ENCODE measurements at places on chromosomes 7 and 10.

- peak; percentile 64 for DNase-seq
Observed at GRCh38 chr7:128791121-128791971, at the start of gene CCDC136. TSS of gene CCDC136 (plus strand) at chr7:128791968. CDS start at chr7:128792412, 444 bp downstream.

- no peak for DNase-seq
Observed at GRCh38 chr7:69285854-69286253, 312.4 kb upstream of the AUTS2 start.

- DNase-seq: no peak
Observed at GRCh38 chr10:101228966-101229265, 347 bp downstream of the LBX1 start.

DNA sequence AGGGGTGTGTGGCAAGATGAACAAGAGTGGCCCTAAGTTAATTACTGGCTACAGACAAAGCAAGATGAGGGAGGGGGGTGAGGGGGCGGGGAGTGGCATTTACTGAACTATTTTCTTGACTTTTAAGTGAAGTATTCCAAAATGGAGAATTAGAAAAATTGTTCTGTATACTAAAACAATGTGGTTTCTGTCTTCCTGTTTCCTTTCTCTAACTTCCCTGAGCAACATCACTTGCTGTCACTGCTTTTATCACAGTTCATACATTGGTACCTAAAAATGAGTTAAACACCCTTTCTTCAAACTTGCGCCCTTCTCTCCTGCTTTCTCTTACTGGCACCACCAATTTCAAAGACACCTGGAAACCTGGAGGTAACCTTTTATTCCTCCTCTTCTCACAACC, 21.6 kb downstream of the PDZD8 start:
- DNase-seq: no peak

DNA sequence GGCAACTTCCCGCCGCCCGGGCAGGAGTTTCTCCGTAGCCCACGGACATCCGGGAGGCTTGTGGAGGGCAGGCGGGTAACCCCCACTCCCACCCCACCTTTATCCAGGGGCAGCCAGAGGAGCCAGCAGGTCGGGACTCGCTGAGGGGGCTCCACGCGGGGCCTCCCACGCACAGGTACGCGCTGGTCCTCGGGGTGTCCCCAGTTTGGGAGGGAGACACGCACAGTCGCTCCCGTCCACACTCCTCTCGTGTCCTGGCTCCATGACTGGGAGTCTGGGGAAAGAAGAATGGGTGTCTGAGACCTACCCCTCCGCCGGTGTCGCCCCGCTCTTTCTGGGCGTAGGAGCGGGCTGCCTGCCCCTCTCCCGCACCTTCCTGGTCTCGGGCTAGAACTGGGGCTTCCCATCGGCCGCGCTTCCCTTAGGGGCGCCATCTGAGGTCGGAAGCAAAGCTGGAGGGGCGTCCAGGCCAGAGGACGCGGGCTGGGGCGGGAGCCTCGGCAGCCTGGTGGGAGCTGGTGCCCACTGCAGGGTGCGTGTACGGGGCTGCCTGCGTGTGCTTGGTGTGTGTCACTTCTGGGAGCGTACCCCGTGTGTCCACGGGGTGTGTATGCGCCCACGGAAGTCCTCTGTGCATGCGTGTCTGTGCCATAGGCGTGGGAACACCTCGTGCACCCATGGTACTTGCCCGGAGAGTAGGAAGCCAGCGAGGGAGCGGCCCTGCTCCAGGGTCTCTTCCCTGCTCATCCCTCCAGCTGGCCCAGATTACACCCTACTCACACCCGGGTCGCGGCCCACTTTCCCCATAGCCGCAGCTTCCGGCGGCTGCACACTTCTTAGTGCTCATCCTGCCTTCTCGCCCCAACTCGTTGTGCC, 73.0 kb upstream of the LEP start:
- DNase-seq: no peak

- no peak for DNase-seq
Observed at GRCh38 chr7:66167773-66168387, 37.3 kb upstream of the TPST1 start.

- no peak for DNase-seq
Observed at GRCh38 chr10:95784279-95784913, 28.4 kb downstream of the ENTPD1 start.

- DNase-seq: no peak
Observed at GRCh38 chr7:138116141-138116540, 39.9 kb downstream of the AKR1D1 start.

GRCh38 chr10:7471720-7472367, 61.0 kb upstream of the SFMBT2 start:
- DNase-seq: no peak

DNA sequence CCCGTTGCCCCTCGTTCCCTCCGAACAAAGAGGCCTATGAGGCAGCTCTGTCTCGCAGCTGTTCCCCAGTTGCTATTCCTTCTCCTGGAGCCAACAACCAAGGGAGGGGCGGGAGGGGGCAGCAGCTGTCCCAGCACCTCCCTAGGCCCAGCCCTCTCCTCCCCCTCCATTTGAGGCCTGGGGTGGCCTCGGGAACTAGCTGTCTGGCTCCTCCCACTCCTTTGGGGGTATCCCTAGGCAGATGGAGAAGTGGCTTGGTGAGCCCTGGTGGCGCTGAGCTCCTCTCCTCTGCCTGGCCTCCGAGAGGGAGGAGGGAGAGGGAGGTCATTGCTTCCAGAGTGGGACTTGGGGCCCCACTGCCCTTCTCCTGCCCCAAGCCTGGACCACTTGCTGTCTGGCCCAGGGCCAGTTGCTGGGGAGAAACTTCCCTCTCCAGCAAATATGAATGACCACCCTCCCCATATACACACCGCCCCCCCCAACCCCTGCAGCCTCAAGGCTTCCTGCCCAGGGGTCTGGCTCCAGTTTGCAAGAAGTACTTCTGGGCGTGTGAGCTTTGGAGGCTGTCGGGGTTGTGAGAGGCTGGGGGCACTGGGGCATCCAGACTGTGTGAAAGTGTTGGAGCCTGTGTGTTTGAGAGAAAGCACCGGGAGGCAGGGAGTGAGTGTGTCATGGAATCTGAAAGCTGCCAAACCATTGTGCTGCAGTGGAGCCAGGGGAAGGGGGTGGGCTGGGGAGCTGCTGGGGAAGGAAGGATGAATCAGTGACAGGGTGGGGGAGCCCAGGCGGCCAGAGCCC, 3.1 kb downstream of the FLNC start:
- DNase-seq: no peak

GRCh38 chr7:37488163-37488764, 39.6 kb upstream of the ELMO1 start:
- DNase-seq: no peak

DNA sequence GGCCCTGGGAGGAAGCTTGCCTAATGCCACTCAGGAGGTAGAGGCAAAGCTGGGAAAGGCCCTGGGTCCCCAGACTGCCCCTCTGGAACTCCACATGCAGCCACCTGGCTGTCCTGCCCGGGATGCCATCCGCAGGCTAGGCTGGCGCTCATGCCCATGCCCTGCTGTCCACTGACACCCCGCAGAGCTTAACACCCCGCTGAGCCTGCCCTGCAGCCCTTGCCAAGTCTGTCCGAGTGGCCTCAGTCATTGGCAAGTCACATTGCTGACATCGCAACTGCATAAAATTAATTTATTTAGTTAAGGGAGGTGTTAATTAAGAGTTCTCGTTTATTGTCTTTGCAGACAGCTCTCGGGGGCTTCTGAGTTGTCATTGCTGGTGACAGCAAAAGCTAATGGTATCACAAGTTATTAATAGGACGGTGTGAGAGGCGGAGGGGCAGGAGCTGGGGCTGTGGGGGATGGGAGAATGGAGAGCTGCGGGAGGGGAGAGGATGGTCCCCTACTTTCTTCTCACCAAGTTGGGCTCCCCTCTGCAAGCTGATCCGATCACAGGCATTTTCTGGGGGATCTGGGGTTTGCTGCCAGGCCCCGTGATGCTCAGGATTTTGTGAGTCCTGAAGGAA, 55.6 kb upstream of the PCBD1 start:
- no peak for DNase-seq

GRCh38 chr10:13758312-13758711, 171.5 kb downstream of the PRPF18 start:
- no peak for DNase-seq

- no peak for DNase-seq
Observed at GRCh38 chr10:31051703-31052102, 20.0 kb upstream of the ZNF438 start.

DNA sequence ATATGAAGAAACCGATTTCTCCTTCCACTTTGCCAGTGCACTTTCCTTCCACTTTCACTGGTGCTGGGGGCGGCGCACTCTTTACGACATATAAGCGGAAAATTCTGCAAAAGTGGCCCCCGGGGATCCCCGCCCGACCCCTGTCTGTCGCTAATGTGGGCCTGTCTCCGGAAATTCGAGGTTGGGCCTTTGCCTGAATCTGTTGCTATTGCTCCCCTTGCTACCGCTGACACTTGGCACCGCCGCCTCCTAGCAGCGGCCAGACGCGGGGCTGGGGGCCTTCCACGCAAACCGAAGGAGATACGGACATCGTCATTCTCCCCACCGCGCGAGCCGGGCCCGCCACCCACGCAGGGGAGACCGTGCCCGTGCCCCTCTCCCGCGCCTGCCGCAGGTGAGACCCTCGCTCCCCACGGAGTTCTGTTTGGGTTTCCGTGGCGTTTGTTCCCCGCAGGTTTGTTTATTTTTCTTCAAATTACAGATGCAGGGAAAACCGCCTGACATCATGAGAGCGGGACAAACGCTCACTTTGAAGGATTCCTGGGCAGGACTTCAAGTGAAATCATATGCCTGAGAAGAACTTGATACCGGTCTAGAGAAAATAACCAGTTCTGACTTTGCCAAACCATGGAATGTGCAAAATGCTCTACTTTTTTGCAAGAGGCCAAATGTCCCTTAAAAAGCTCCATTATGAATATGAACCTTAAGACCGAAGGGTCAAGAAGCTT, 5.0 kb downstream of the TWIST1 start:
- DNase-seq: no peak

- DNase-seq: peak; percentile 54
Observed at GRCh38 chr10:72274730-72275350, 1.1 kb downstream of the DDIT4 start.

GRCh38 chr10:91357497-91357896, 52.6 kb upstream of the HECTD2 start:
- no peak for DNase-seq

GRCh38 chr10:128092454-128092853, 33.8 kb downstream of the MKI67 start:
- DNase-seq: no peak

GRCh38 chr7:124856299-124856888, 73.2 kb downstream of the POT1 start:
- DNase-seq: no peak

GRCh38 chr7:25802057-25802456, 349.9 kb upstream of the NFE2L3 start:
- no peak for DNase-seq

- DNase-seq: no peak
Observed at GRCh38 chr7:72032934-72033333, 379.2 kb downstream of the CALN1 start.

- no peak for DNase-seq
Observed at GRCh38 chr10:78623578-78624215, 445.1 kb upstream of the ZMIZ1 start.

DNA sequence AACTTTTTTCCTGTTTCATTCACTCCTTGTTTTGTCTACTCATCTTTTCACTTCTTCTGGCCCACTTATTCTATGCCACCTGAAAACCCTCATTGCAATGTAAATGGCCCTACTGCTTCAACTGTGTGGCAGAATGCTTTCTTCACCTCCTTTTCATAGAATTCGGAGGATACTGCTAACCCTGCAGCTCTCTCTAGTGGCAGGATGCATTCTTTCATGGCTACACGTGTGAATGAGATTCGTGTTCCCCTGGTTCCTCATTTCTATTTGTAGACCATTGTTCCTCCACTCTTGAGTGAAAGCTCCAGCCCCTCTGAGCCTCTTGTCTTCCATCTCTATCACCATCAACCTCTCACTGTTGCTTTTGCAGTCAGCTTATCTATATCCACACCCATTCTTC, 20.9 kb upstream of the CYP26C1 start:
- DNase-seq: no peak

DNA sequence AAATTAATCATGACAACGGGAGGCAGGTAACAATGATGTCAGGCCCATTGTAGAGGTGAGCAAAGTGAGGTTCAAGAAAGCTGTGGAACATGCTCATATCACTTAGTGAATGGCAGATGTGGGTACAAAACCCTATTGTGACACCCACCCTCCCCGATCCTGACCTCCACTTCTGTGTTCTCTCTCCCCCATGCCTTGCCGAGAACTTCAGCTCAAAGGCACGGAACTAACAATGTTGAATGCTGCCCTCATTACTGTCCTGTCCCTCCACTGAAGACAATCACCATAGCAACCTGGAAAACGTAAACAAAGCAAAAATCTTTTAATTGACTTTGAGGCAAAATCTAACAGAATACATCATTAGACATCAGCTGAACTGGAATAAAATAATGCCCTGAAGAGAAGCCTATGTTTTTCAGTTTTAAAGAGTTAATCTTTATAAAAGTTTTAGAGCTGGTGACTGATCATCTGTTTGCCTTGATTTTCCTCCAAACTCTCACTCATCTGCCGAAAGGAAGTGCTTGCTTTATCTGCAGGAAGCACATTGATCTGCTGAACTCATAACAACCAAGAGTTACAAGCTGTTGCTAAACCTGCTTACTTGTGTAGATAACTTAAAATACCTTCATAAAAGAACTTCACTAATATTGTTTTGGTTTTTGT, 133.6 kb downstream of the CUBN start:
- DNase-seq: no peak

- no peak for DNase-seq
Observed at GRCh38 chr10:80324086-80324485, 32.5 kb downstream of the DYDC1 start.

GRCh38 chr7:92641921-92642511, 51.8 kb upstream of the FAM133B start:
- peak; percentile 24 for DNase-seq

DNA sequence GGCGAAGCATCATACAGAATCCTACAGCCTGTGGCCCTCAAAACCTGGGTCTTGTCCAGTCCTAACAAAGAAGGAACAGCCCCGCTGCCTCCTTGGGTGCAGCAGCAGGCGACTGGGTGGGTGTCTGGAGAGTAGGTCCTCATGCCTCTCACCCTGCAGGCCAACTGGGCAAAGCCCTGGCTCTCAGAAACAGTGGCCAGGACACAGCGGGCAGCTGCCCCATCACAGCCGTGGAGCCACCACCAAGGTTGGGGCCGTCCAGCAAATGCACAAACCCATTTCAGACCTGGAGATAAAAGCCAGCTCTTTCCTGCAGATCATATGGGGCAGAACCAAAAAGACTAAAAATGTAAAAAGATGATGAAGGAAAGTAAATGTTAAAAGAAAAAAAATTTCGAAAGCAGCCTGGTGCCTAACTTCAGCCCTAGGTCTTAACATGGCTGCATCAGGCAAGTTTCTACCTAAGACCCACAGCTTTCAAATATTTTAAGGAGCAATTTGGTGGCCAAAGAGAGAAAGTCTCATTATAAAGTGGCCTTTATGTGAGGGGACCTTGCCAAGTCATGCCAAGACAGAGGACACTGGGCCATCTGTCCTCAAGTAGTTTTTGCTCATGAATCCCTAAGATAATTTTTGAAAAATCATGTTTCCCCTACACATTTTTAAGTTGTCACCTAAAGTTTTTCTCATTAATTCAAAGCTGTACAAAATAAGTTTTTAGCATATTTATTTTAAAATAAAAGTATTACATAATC, 142.1 kb downstream of the PAXIP1 start:
- no peak for DNase-seq

Measured in stimulated activated CD8-positive, alpha-beta memory T cell treated with anti-CD3 and anti-CD28 coated beads, Interleukin-12 subunit alpha, Interleukin-12 subunit beta, amount 100 ng/mL, for 4 hours (primary cell).